ENCODE measurements at places on chromosomes 3 and 15.

DNA sequence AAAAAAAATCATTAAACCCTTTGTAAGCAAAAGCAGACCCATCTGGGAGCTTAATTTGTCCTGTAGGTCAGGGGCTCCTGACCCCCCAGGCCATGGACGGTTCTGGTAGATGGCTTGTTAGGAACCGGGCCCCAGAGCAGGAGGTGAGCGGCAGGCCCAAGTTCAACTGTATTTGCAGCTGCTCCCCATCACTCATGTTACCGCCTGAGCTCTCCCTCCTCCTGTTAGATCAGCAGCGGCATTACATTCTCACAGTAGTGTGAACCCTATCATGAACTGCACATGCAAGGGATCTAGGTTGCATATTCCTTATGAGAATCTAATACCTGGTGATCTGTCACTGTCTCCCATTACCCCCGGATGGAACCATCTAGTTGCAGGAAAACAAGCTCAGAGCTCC lies 60.7 kb downstream of the FSIP1 start:
- DNase-seq, result no peak

GRCh38 chr3:8328967-8329366 lies 172.7 kb upstream of the LMCD1 start:
- no peak for DNase-seq

GRCh38 chr15:69126054-69126469 lies 34.4 kb upstream of the GLCE start:
- no peak for DNase-seq

GRCh38 chr3:114154321-114154821 lies 24.5 kb downstream of the DRD3 start:
- no peak for DNase-seq

DNA sequence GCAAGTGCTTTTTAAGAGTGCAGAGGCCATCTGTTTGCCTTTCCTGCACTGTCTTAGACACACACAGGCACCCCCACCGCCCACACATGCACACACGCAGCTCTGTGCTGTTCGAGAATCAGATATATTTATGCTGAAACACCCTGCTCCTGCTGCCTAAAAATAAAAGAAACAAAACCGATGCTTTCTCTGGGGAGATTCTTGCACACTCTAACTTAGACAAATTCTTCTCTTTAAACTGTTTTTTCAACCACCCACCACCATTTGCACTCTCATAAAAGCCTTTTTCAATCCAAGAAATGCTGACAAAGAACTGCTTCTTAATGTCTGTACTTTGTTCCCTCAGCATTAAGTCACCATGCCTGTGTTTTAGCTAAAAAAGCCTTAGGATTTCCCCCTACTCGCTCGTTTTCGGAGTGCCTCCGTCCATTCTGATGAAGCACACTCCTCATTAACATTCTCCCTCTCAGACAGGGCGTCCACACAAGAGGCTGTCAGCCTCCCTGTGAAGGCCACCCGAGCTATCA lies 26.2 kb downstream of the SLC12A8 start:
- DNase-seq, result no peak

DNA sequence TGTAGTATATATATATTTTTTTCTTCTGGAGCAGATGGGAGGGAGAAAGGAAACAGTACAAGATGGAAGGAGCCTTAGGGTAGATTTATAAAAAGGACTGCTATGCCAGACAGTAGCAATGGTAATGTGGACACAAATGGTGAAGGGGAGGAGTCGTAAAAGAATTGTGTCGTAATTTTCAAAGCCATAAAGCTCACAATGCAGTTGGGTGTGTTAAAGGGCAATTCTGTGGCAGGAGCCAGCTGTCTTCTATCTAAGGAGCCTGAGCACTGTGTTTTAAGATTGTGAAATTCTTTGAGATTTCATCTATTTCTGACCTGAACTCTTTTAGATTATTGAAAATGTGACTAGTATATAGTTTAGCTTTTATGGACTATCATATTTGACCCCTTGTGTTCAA lies 58.9 kb downstream of the CNOT10 start:
- DNase-seq, result no peak

DNA sequence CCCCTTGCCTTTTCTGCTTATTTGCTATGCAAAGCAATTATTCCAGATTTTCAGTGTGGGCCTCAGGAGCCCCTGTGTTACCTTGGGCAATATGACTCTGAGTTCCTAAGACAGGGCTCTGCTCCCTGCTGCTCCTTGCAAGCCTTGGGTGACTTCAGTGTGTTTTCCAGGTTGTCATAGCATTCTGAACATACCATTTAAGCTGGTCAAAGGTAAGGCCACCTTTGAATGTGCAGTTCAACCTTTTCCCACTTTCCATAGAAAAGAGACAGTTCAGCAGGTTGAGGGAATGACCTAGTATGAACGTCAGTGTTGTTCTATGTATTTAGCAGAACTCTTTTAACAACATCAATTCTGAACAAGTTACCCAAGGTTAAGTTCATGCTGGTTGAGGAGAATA lies 302.2 kb downstream of the PTPRG start:
- DNase-seq, result no peak

DNA sequence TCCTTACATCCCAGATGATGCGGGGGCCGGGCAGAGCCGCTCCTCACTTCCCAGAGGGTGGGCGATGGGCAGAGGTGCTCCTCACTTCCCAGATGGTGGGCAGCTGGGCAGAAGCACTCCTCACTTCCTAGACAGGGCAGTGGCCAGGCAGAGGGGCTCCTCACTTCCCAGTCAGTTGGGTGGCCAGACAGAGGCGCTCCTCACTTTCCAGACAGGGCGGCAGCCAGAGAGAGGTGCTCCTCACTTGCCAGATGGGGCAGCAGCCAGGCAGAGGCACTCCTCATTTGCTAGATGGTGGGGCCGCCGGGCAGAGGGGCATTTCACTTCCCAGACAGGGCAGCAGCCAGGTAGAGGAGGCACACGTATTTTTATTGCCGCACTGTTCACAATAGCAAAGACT lies 622.0 kb upstream of the KCNMB2 start:
- DNase-seq, result no peak

- no peak for DNase-seq
Observed at GRCh38 chr3:148021381-148021780, 612.2 kb downstream of the ZIC1 start.

GRCh38 chr15:47516558-47516957 lies 200.7 kb upstream of the SEMA6D start:
- no peak for DNase-seq

- no peak for DNase-seq
Observed at GRCh38 chr3:24492971-24493551, 1.6 kb downstream of the THRB start.

- DNase-seq, result no peak
Observed at GRCh38 chr15:69657626-69658025, 205.0 kb downstream of the RPLP1 start.

DNA sequence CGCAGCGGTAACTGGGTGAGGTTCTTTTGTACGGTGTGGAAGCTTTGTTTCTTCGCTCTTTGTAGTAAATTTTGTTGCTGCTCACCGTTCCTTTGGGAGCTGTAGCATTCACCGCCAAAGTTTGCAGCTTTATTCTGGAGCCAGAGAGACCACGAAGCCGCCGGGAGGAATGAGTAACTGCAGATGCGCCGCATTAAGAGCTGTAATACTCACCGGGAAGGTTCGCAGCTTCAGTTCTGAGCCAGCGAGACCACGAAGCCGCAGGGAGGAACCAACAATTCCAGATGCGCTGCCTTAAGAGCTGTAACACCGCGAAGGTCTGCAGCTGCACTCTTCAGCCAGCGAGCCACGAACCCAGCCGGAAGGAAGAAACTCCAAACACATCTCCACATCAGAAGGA lies 56.0 kb upstream of the DYNC1LI1 start:
- DNase-seq, result no peak

DNA sequence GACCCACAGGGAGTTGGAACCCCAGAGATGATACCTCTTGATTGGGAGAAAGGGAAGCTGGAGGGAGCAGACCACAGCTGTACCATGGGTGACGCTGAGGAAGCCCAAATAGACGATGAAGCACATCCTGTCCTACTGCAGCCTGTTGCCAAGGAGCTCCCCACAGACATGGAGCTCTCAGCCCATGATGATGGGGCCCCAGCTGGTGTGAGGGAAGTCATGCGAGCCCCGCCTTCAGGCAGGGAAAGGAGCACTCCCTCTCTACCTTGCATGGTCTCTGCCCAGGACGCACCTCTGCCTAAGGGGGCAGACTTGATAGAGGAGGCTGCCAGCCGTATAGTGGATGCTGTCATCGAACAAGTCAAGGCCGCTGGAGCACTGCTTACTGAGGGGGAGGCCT lies 201.1 kb downstream of the AKAP13 start:
- DNase-seq, result no peak

GRCh38 chr15:31488437-31489204 lies 162.0 kb downstream of the KLF13 start:
- no peak for DNase-seq

DNA sequence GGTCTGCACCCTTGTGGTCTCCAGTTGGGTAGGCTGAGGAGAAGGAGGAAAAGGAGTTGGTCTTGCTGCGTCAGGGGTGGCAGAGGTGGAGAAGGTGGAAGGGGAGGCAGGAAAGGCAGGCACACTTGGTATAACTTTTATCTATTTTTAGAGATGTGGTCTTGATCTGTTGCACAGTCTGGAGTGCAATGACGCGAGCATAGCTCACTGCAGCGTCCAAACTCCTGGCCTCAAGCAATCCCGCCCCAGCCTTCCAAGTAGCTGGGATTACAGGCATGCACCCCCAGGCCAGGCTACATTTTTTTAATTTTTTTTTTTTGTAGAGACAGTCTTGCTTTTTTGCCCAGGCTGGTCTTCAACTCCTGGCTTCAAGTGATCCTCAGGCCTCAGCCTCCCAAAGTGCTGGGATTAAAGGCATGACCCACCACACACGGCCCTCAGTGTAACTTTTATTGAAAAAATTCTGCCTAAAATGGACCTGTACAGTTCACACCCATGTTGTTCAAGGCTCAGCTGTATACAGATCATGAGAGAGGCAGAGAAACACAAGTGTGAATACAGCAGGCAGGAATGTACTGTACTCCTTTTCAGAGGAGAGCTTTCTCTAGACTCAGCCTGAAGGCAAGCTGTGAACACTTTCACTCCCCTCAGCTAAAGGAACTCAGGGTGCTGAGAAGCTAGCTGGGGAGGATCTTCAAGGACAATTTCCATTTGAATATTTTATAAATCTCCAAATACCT lies 2.1 kb upstream of the RHOV start:
- no peak for DNase-seq

DNA sequence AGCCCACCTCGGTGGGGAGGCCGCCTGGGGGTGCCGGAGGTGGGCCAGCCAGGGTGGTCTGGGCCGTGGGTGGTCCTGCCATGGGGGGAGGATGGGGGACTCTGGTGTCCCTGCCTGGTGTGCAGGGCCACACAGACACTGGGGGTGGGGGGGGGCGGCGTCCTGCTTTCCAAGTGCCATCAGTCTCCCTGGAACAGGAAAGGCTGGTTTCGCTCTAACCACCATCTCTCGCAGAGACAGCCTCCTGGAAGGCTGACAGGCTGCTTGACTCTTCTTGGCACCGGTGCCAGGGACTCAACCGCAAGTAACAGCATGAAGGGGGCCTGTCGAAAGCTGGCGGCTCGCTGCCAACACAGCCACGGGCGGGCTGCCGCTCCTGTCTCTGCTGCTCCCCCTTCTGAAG lies 40.3 kb downstream of the RGMA start:
- DNase-seq, result no peak

- DNase-seq, result no peak
Observed at GRCh38 chr15:87609894-87610293, 646.6 kb downstream of the NTRK3 start.

DNA sequence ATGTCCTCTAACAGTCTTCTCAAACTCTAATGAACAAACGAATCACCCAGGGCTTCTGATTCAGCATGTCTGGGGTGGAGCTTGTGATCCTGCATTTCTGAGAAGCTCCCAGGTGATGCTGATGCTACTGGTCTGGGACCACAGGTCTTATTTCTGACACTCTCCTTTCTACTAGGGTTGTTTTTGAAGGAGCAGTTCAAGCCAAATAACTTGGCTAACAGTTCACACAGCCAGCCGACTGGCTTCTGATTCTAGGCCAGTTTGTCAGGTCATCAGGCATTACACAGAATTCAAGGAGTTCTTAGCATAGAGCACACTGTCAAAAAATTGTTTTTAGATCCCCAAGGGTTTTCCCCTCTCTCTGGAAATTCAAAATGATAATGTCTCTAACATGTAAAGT lies 100.7 kb downstream of the TIGIT start:
- no peak for DNase-seq

DNA sequence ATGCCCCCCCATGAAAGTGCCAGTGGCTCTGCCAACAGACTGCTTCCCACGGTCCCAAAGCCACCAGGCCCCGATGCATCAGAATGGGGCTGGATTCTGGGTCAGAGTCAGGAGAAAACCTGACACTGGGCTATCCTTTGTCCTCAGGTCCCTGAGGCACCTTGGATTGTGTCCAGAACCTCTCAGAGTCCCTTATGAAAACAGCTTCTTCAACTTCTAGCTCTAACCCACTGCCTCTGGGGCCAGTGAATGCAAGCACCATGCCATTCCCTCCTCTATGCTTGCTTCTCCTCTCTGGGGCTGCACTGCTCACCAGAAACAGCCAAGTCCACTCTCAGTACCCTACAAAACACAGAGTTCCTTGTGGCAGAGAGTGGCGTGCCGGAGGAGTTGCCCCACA lies 9.9 kb downstream of the CRABP1 start:
- DNase-seq, result no peak

- DNase-seq, result no peak
Observed at GRCh38 chr3:107985496-107985895, 105.3 kb downstream of the CD47 start.

- no peak for DNase-seq
Observed at GRCh38 chr15:52037889-52038505, 19.0 kb downstream of the MAPK6 start.

- DNase-seq, result no peak
Observed at GRCh38 chr3:88896026-88896425, 211.4 kb upstream of the EPHA3 start.

- no peak for DNase-seq
Observed at GRCh38 chr3:111072031-111072921, 660 bp downstream of the NECTIN3 start.

GRCh38 chr15:66735909-66736305 lies 33.9 kb downstream of the SMAD6 start:
- DNase-seq, result no peak

- no peak for DNase-seq
Observed at GRCh38 chr15:69422336-69422895, 8.3 kb downstream of the KIF23 start.
